ENCODE measurements at places on chromosomes 5 and 9. TPM values are rescaled to one million over a fixed set of nuclear protein-coding genes. Genes with fewer than 3 reads are reported as not detected.

GRCh38 chr5:113119246-113119924 lies 142.8 kb downstream of the DCP2 start:
- no peak for DNase-seq

GRCh38 chr5:157284458-157285212 lies 18.7 kb downstream of the CYFIP2 start:
- no peak for DNase-seq

Gene TRAF1
- total RNA-seq, result 100 TPM

Gene PTGES
- 0.41 TPM for total RNA-seq

Data from activated naive CD4-positive, alpha-beta T cell treated with anti-CD3 and anti-CD28 coated beads, Interleukin-2, amount 50 U/mL, for 72 hours (primary cell).